ENCODE measurements at places on chromosomes 13 and 19.

DNA sequence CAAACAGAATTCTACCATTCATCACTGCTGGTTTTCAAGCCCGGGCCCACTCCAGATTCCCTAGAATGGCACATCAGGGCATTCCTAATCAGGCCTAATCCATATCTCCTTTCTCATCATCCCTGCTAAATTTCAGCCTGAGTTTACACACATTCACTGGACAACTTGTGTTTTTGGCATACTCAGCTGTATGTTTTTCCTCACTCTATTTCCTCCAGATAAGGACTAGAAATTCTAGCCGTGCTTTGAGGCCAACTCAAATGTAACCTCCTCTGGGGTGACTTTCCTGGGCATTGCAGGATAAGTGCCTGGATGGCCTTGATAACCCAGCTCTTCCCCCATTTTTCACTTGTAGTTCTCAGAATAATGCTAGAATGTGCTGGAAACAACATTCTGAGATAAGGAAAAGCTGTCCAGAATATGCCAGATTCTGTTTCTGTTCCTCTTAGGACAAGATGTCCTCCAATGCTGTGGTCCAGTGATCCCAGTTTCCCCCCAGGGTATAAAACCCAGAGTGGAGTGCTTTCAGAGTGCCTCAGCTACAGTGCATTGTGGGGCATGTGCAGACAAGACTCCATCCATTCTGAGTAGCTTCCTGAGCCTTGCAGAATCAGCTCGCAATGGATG is 66.9 kb upstream of the CLDN10 start:
- no peak for DNase-seq

DNA sequence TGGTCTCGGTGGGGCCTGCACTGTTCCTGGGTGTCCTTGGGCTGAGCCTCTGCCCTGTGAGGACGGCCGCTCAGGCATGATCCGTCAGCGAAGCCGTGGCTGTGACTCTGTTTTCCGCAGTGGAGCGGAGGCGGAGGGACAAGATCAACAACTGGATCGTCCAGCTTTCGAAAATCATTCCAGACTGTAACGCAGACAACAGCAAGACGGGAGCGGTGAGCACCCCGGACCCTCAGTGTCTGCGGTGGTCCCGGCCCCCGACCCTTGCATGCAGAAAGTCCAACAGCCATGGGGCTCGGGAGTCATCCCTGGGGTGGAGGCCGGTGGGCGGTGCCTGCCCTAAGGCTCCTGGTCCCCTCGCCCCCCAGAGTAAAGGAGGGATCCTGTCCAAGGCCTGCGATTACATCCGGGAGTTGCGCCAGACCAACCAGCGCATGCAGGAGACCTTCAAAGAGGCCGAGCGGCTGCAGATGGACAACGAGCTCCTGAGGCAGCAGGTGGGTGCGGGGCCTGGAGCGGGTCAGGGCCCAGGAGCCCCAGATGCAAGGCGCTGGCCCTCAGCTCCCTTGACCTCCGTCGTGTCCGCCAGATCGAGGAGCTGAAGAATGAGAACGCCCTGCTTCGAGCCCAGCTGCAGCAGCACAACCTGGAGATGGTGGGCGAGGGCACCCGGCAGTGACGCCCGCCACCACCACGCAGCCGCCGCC is 3.6 kb upstream of the HAMP start:
- no peak for DNase-seq

DNA sequence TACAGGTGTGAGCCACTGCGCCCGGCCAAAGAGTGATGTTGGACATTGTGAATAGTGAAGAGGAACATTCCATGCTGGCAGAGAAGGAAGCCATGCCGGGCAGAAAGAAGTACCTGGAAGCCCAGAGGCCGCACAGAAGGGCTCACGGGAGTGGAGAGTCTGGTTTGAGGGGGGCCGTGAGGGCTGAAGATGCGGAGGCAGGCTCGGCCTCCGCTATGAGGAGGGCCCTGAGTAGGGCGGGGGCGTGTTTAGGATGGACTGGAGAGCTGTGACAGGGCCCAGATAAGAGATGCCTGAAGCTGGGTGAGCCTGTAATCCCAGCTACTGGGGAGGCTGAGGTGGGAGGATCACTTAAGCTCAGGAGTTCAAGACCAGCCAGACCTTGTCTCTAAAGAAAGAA is 1.6 kb downstream of the JOSD2 start:
- DNase-seq = peak; percentile 56

DNA sequence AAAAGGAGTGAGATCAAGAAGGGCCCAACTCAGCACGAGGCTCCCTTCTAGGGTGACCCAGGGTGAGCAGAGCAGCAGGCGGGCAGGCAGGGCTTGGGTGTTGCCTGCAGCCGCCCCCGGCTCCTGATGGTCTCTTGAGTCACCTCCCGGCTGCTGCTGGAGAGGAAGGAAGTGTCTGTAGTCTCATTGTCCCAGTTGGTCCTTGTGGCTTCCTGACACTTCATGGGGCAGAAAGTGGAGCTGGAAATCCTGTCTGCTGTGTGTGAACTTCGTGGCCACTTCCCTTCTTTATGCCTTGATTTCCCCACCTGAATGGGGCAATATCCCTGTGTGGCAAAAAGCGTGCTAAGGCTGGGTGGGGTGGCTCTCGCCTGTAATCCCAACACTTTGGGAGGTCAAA is 2.5 kb downstream of the MAP1S start:
- peak; percentile 63 for DNase-seq

DNA sequence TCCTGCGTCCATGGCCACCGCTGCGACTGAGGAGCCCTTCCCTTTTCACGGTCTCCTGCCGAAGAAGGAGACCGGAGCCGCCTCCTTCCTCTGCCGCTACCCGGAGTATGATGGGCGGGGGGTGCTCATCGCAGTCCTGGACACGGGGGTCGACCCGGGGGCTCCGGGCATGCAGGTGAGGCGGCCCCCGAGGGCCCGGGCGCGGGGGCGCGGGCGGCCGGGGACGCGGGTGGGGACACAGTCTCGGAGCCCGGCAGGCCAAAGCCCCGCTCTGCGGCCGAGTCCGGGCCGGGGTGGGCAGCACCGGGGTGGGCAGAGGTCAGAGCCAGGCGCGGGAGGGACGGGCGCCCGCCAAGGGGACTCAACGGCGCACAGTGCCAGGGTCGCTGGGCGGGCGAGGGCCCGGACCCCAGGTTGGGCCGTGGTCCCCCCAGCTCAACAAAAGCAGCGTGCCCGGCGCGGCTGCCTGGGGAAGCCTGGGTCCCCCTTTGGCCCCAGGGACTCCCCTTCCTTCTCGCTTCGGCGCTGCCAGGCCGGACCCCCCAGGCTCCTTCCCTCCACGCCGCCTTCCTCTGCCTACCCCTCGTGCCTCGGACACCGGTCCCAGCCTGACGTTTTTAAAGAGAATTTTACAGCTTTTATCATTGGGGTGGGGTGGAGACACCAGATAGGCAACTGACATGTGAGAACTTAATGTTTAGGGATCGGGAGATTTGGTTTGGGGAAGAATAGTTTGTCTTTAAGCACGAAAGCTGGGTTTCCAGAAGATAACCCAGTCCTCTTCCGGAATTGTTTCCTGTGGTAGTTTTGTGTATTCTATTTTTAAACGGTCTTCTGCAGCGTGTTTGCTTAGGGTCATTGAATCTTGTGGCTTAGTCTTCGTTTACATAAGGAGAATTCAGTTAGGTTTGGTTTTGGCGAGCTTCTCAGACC is 509 bp downstream of the TPP2 start:
- DNase-seq = peak; percentile 74

DNA sequence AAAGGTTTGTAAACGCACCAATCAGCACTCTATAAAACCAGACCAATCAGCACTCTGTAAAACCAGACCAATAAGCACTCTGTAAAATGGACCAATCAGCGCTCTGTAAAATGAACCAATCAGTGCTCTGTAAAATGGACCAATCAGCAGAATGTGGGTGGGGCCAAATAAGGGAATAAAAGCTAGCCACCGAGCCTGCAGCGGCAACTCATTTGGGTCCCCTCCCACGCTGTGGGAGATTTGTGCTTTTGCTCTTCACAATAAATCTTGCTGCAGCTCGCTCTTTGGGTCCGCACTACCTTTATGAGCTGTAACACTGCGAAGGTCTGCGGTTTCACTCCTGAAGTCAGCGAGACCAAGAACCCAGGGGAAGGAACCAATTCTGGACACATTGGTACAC is 28.0 kb downstream of the ZNF175 start:
- no peak for DNase-seq

GRCh38 chr19:41682437-41682836 is 5.6 kb downstream of the CEACAM7 start:
- no peak for DNase-seq

Data from activated CD4-positive, alpha-beta T cell treated with anti-CD3 and anti-CD28 coated beads, Interleukin-2, amount 10 ng/mL, durations not matched to agents 24 days and 14 days (primary cell).